Occipital lobe (tissue), 3 donors: ENCODE measurements at places on chromosomes 3 and 15. TPM values are rescaled to one million over a fixed set of nuclear protein-coding genes. Genes with fewer than 3 reads are reported as not detected.

RGMA gene
- total RNA-seq = 8.1 TPM

RBMS3 gene
- 19.8 TPM for total RNA-seq

GABRB3 gene
- 124 TPM for total RNA-seq

ALDH1A3 gene
- 1.9 TPM for total RNA-seq

CASR gene
- not detected for total RNA-seq

PEAK1 gene
- 25.4 TPM for total RNA-seq

ISG20 gene
- not detected for total RNA-seq

CACNA1D gene
- total RNA-seq = 14.0 TPM

NR1I2 gene
- 0.16 TPM for total RNA-seq

DNA sequence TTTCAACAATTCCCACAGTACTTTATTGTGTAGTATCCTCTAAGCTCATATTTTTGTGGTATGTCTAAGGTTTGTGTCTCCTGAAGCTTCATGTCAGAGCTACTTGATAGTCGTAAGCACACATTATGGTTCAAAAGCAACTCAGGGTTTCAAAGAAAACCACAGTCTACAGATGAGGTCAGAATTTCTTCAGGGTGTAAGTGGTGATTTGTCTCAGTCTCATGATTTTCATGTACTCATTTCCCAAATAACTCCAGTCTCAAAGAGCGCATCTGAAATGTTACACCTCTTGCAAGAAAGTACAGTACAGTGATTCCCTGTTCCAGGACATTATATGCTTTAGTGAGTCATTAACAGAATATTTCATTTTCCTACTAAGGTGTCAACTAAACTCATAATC lies 47.5 kb upstream of the SSR3 start:
- DNase-seq = no peak

DNA sequence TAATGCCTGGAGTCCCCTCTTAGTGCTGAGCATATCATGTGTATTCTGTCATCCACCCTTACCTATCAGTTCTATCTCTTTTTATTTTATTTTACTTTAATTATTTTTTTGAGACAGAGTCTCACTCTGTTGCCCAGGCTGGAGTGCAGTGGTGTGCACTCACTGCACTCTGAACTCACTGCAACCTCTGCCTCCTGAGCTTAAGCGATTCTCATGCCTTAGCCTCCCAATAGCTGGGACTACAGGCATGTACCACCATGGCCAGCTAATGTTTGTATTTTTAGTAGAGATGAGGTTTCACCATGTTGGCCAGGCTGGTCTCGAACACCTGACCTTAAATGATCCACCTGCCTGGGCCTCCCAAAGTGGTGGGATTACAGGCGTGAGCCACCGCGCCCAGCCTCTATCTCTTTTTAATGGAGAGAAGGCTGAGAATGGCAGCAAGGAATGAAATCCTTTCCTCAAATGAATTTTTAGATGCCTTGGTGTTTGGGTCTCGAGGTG lies 11.4 kb downstream of the SACM1L start:
- DNase-seq = no peak

GRCh38 chr3:136074546-136075170 lies 109.1 kb downstream of the PPP2R3A start:
- DNase-seq = no peak

- no peak for DNase-seq
Observed at GRCh38 chr3:30102356-30102755, 504.0 kb upstream of the TGFBR2 start.

- DNase-seq = no peak
Observed at GRCh38 chr3:141754032-141754431, 9.2 kb upstream of the GRK7 start.

DNA sequence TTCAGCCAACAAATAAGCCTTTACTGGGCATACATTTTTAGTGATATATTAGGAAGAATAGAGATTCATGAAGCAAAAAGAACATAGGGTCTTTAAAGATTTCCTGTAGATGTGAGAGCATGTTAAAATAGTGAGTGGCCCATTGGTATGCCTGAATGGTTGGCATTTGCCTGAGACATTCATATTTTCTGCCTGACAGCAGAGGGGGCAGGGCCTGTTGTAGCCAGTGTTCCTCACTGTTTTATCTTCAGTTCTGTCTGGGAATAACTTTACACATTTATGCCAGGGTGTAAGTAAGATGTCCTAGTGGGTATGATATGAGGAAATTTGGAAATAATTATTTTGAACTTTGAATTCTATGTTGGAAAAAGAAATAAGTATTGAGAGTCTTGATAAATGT lies 704.7 kb upstream of the ARPP21 start:
- no peak for DNase-seq

DNA sequence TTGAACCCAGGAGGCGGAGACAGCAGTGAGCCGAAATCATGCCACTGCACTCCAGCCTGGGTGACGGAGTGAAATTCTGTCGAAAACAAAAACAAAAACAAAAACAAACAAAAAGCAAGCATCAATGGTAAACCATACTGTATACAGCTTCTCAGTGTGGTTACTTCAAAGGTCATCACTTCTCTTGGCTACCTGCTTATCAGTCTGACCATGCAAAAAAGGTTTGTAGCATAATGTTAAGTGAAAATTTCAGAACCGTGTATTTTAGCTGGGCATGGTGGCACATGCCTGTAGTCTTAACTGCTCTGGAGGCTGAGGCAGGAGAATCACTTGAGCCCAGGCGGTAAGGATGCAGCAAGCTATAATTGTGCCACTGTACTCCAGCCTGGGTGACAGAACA lies 4.2 kb downstream of the UBXN7 start:
- DNase-seq = no peak

GRCh38 chr15:40879609-40880008 lies 5.6 kb upstream of the RHOV start:
- DNase-seq = no peak

- no peak for DNase-seq
Observed at GRCh38 chr15:89400116-89400781, 65.6 kb upstream of the POLG start.

- peak; percentile 41 for DNase-seq
Observed at GRCh38 chr3:170640737-170641171, 54.9 kb upstream of the SLC7A14 start.

DNA sequence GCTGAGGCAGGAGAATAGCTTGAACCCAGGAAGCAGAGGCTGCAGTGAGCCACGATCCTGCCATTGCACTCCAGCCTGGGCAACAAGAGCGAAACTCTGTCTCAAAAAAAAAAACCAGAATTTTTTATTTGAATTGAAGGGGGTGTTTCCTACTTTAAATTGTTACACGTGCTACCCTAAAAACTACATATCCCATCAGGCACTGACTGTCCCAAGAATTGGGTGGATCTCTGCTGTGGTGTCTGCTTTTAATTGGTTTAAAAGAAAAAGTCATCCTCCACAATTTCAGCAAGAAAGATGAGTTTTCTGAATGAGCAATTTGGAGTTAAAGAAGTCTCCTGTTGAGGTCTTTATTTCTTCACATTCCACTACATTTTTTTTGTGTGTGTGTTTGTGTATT lies 2.1 kb downstream of the PDIA3 start:
- no peak for DNase-seq

GRCh38 chr15:76973362-76973743 lies 21.6 kb upstream of the PSTPIP1 start:
- DNase-seq = no peak

DNA sequence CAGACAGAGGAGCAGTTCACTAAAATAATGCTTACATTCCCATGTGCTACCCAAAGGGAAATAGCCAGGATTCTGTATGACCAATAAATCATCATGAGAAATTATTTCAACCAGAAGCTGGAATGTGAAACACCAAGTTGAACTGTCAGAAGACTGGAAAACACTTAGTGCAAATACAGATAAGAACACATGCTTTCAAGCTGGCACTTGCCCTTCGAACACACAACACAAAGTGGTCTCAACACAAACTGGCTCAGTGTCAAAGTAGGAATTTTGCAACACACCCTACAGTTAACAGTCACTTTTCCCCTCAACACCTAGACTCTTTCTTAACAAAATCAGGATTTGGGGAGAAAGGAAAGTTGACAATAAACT lies 1.3 kb downstream of the FSD2 start:
- no peak for DNase-seq

DNA sequence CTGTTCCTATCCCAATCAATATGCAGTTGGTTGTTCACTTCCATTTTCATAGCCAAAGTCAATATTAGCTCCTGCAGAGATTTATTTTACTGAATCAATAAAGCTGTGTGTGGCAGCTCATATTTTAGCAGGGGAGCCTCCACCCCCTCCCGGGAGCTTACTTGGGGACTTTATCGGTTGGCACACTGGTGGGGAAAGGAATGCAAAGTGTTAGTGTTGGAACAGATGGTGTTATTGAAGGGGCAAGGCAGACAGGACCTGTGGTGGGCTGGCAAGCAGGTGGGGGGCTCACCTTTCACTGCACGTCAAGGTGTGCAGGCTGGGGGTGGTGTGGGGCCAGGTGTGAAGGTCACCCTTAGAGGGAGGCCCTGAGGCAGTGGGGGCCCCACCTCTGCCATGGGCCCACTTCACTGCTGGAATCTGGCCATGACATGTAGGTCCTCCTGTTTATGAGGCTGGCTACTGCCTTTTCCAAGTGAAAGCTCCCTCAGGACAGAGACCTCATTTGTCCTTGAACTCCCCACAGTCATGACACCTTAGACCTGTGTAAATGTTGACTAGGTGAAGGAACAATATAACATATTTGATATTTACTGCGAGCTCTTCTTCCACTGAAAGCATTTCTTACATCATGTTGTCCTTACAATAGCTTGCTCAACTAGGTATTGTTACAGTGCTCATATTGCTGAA lies 44.0 kb upstream of the SEC22A start:
- no peak for DNase-seq

GRCh38 chr3:108461661-108462111 lies 48.7 kb downstream of the MYH15 start:
- DNase-seq = no peak

- DNase-seq = no peak
Observed at GRCh38 chr3:64958199-64958843, 270.5 kb upstream of the ADAMTS9 start.

DNA sequence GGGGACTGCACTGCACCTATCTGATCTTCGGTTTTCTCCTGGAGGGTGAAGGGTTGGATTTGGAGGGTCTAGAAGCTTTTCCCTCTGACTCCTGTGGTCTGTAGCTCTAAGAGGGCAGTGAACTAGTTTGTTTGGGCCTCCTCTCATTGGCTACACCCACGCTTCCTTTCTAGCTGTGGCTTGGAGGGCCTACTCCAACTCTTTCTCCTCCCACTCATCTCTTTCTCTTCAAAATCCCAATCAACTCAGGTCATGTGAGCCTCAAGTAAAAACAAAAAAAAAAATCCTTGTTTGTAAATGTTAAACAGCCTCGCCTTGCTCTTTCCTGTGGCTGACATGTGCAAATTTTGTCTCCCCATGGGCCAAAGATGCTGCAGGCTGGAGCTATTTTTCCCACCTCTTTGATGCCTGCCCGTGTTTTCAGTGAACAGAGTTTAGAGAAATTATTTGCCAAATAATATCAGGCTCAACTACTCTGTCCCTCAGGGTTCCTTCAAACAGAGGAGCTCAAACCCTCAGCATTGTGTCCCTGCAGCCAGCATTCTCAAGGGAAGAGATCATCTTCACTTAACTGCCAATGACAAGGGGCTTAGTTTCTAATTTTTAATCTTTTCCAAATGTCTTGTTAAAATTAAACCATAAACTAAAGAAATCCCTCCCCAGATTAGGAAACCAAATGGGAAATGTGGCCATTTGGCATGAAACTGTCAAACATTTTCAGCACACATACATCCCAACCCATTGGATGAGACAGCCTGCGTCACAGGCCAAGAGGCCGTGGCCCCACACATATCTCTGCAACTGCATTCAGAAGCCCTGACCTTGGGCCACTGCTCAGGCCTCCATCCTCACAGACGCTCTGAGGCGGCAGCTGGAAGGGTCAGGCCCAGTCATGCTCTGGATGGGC lies 114.8 kb upstream of the THBS1 start:
- DNase-seq = no peak

DNA sequence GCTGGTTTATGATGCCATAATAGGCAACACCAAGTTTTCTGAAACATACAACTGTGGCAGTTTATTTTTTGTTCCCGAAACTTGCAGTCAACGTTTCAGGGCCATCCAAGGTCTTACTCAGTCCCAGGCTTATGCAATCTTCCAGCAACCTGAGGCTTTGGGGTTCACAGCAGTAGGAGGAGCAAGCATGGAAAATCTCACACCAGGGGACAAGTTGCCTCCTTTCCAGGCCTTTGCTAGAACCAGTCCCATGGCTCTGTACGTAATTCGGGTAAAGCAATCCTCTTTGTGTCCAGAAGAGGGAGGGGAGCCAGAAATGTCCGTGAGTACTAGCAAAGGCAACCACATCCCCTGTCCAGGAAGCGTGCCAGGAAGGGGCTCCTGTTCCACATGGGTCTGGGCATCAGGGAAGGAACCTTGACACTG lies 4.7 kb upstream of the FAM240A start:
- no peak for DNase-seq

- DNase-seq = no peak
Observed at GRCh38 chr3:127444761-127445160, 145.8 kb downstream of the TPRA1 start.

- DNase-seq = no peak
Observed at GRCh38 chr15:56249092-56249491, 5.4 kb upstream of the RFX7 start.

DNA sequence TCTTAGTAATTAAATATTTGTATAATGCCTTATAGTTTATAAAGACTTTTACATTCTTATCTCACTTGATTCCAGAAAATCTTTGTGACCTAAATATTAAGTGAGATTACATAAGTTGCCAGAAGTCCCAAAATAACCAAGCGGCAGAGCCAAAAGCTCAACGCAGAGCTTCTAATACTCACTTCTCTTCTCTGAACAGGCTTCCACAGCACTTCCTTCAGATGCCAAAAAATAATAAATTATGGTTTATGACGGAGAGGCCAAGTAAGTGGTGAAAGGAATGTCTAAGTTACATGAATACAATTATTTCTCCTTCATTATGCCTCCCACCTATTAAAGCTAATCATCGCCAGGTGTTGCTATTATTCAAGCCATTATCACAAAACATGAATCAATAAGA lies 110.3 kb downstream of the GBE1 start:
- no peak for DNase-seq

- no peak for DNase-seq
Observed at GRCh38 chr3:23960649-23961048, 15.6 kb downstream of the NR1D2 start.

- DNase-seq = no peak
Observed at GRCh38 chr3:170330366-170330765, 27.1 kb upstream of the SKIL start.

DNA sequence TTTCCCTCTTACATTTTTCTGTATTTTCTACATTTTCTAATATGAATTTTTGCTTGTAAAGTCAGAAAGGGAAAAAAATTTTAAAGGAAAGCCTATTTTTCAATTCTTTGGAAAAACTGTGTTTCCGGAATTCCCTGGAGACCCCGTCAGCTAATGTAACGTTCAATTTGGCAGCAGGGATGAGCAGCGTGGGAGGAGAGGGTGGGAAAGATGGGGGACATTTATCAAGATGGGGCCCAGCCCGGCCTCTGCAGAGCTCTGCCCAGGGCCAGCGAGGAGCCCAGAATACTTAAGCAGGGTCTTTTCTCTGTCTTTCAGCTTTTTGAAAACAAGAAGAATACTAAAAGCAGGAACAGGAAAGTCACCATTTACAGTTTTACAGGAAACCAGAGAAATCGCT lies 129.0 kb downstream of the LRRK1 start:
- no peak for DNase-seq

- DNase-seq = no peak
Observed at GRCh38 chr3:155619118-155619915, 125.6 kb downstream of the PLCH1 start.

GRCh38 chr3:128674161-128674784 lies 23.7 kb upstream of the RPN1 start:
- no peak for DNase-seq

GRCh38 chr15:57089815-57090495 lies 171.5 kb downstream of the TCF12 start:
- no peak for DNase-seq

- DNase-seq = no peak
Observed at GRCh38 chr15:38503496-38503895, 49.6 kb downstream of the FAM98B start.
